ENCODE measurements at places on chromosomes 12 and 14. TPM values are rescaled to one million over a fixed set of nuclear protein-coding genes. Genes with fewer than 3 reads are reported as not detected.

The KRT73 gene
- not detected for total RNA-seq

The SLC5A8 gene
- 1.6 TPM for total RNA-seq

The ZNF891 gene
- 3.1 TPM for total RNA-seq

The TBC1D30 gene
- total RNA-seq = 8.7 TPM

The SLCO1B1 gene
- total RNA-seq = not detected

The PKP2 gene
- total RNA-seq = 7.6 TPM

The TMEM19 gene
- 35.6 TPM for total RNA-seq

The SLC10A1 gene
- total RNA-seq = not detected

The RERGL gene
- total RNA-seq = 25.3 TPM

The SYNJ2BP gene
- total RNA-seq = 48.3 TPM

The LRTM2 gene
- not detected for total RNA-seq
